ENCODE measurements at places on chromosomes 7 and 10.

- peak; percentile 74 for DNase-seq
Observed at GRCh38 chr7:107563081-107563774, 492 bp downstream of the COG5 start.

GRCh38 chr10:127832501-127832900 lies 60.2 kb downstream of the CLRN3 start:
- no peak for DNase-seq

- DNase-seq, result no peak
Observed at GRCh38 chr7:41567731-41568114, 135.2 kb downstream of the INHBA start.

GRCh38 chr7:188727-189500 lies 3.5 kb upstream of the FAM20C start:
- no peak for DNase-seq

DNA sequence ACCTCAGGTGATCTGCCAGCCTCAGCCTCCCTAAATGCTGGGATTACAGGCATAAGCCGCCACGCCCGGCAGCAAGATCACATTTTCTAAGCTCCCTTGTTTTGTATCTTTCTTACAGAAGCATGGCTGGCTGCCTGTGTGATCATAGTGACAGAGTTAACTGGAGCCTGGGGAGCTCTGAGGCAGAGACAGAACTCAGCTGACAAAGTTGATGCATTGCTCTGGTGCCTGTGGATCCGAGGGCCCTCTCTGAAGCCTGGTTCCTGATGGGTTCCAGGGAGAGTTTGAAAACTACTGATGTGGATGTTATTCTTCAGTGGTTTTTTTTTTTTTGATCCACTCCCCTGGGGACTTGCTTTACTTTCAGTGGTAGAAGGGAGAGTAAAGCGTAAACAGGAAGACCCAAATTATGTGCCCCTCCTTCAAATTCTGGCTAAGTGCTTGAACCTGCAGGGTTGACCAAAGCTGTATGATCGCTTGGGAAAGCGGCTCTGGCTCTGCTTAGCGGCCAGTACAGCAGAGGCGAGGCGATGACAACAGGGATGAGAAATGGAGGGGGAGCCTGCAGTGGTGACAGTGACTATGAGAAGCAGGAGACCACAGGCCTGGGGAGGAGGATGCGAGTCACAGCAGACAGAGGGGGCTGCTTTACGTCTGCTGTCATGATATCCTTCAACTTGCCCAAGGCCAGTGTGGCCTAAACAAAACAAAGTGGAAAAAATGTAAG lies 6.8 kb upstream of the EFCAB10 start:
- no peak for DNase-seq

GRCh38 chr7:4748231-4748681 lies 27.2 kb upstream of the AP5Z1 start:
- DNase-seq, result no peak

- DNase-seq, result no peak
Observed at GRCh38 chr10:22133749-22134624, 83.8 kb downstream of the EBLN1 start.

DNA sequence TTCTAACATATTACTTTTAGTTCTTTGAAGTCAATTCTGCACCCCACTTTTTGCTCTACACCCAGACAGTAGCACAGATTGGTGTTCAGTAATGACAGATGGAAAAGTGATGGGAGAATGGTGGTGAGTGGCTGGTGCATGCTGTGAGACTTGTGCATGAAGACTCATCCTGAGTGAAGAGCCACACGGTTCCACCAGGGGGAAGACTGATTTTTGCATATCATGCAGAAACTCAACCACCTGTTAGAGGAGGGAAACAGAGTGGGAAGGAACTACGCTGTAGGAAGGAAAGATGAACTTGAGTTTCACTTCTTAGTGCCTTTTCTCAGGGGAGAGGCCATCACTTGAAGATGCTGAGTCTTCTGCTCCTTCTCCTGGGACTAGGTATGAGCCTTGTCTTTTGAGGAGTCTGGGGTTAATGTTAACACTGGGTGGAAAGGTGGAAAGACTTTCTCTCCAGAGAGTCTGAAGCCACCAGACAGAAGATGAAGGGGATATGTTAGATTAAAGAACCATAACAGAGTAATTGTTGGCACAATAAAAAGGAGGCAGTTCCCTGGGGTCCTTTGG lies 9.3 kb upstream of the PRSS1 start:
- DNase-seq, result no peak

DNA sequence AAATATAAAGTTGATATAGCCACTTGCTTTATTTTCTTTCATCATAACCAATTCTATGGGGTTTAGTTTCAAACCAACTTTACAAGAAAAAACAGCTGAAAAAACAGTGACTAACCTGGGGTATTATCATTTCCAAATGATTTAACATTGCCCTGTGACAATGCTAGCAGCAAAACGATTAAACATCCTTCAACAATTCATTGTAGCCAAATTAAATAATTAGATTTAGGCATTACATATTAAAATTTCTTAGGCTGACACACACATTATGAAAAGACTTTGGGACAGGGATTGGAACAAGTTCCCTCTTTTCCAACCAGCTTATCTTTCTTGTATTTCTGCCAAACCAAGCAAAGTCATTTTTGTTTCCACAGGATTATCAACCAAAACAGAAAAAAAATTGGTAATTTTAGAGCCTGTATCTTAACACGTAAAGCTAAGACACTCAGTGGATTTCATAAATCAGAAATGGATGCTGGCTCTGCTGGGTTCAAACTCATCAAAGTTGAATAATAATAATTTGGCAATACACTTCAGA lies 84.0 kb downstream of the SEMA3D start:
- no peak for DNase-seq

DNA sequence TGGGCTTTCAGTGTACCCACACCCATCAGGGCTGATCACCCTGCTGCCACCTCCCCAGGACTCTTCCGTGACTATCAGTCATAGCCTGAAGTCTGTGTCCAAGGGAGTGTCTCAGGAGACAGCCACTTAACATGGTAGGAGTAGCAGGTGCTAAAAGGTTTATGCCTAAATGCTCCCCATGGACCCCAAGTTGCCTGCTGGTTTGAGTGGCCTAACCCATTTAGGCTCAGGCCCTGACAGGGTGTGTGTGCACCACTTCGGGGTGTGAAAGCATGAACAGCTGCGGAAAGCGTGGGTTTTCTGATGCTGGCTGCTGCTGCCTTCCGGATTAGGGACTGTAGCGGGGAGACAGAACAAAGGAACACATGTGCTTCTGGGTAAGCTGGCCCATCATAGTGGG lies 93.2 kb upstream of the SAMD8 start:
- peak; percentile 54 for DNase-seq

Data from NCI-H1092 treated with DMSO at 0.1 percent for 48 hours (cell line).